NCI-H446 treated with DMSO at 0.1 percent for 48 hours (cell line): ENCODE measurements at places on chromosomes 12 and 14.

DNA sequence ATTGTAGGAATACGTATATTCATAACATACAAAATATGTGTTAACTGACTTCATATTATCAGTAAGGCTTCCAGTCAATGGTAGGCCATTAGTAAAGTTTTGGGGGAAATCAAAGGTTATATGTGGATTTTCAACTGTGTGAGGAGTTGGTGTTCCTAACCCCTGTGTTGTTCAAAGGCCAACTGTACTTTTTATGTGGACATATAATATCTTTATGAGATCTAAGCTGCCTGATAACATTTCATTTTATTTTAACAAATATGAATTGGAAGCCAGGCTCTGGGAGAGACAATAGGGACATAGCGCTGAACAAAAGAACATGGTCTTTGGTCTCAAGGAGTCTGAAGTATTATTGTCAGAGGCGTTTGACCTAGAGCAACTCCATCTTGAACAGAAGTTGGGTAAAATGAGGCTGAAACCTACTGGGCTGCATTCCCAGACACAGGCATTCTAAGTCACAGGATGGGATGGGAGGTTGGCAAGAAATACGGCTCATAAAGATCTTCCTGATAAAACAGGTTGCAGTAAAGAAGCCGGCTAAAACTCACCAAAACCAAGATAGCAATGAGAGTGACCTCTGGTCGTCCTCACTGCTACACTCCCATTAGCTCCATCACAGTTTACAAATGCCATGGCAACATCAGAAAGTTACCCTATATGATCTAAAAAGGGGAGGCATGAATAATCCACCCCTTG, 147.2 kb downstream of the KSR2 start:
- no peak for DNase-seq

DNA sequence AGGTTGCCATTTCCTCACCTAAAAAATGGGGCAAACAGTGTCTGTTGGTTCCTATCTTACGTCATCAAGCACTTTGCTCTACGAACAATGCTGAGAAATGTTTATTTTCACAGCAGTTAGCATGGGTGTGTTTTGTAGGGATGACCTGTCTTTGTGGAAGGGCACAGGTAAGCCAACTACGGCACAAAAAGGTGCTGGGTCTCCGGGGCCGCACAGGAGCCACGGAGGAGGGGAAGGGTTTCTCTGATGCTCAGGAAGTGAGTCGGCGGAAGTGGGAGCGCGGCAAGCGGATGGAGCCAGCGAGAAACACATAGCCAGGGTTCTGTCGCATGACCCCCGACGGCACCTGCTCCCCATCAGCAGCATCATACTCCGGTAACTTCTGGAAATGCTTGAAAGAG, 65.6 kb upstream of the TCL1B start:
- DNase-seq, result no peak

GRCh38 chr12:10986812-10987211, at the start of gene TAS2R50:
TSS of gene TAS2R50 (minus strand) at chr12:10986912. CDS start at chr12:10986860, 52 bp downstream.
- DNase-seq, result no peak

DNA sequence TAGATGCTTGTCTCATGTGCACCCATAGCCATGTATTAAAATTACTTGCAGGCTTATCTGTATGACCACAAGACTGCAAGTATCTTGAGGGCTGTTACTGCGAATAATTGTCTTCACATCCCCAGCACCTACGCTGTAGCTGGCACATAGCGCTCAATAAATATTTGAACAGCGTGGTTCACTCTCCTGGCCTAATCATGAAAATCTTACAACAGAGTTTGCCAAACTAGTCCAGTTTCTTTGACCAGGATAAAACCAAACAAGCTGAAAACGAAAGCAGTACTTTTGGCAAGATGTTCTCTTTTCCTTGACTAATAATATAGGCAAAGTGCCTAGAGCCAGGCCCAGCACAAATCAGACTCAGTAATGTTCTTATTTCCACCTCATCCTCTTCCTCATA, 106.7 kb downstream of the RPS29 start:
- no peak for DNase-seq

GRCh38 chr12:122835750-122836026, 431 bp downstream of the HIP1R start:
- DNase-seq, result no peak

DNA sequence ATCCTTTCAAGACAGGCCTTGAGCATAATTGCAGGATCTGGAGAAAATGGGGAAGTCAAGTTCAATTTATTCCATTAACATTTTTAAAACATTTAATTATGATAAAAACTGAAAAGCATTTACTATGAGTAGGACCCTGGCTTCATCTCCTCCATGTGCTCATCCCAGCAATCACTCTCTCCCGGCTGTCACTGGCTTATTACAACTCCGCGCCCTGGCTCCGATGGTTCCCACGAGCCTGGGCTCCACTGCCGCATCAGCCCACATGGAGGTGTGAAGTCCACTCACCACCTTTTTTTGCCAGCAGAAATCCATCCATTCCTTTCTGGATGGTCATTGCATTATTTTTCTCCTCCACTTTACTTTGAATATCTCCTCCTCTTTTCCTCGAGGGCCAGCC, 194.4 kb downstream of the EMP1 start:
- no peak for DNase-seq

DNA sequence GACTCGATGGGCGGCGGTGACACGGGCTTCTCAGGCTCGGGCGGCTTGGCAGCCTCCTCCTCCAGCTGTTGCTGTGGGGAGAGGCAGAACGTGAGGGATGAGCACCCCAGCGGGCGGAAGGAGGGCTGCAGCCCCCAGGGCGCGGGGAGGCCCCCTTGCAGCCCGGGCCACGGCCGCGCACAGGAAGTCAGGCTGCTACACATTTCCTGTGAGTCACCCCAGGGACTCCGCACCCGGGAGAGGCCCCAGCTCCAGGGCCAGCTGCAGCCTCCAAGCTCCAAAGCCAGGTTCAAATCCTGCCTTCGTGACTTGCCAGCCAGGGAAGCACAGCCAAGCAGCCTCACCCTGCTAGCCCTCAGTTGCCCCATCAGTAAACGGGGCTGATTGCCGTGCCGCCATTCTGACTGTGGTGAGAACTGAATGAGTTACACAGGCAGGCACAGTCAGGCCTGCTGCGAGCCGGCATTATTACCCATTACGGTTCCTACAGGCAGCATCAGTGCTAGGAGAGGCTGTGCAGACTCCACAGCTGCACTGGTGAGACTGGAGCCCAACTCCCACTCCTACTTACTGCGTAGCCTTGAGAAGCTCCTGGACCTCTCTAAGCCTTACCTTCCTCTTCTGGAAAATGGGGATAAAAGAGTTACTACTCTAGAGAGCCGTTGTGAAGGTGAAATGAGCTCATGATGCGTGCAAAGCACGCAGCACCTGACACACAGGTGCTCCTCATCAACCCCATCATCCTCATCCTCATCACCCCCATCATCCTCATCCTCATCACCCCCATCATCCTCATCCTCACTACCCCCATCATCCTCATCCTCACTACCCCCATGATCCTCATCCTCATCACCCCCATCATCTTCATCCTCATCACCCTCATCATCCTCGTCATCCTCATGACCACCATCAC, 100.9 kb downstream of the NCOR2 start:
- no peak for DNase-seq

- DNase-seq, result peak; percentile 3
These were observed 70.0 kb upstream of the VPS33A start for GRCh38 chr12:122336015-122336946.

GRCh38 chr12:110556705-110557104, 26.4 kb downstream of the PPTC7 start:
- no peak for DNase-seq

- DNase-seq, result no peak
These were observed 4.5 kb downstream of the PRPF40B start for GRCh38 chr12:49627752-49628360.

DNA sequence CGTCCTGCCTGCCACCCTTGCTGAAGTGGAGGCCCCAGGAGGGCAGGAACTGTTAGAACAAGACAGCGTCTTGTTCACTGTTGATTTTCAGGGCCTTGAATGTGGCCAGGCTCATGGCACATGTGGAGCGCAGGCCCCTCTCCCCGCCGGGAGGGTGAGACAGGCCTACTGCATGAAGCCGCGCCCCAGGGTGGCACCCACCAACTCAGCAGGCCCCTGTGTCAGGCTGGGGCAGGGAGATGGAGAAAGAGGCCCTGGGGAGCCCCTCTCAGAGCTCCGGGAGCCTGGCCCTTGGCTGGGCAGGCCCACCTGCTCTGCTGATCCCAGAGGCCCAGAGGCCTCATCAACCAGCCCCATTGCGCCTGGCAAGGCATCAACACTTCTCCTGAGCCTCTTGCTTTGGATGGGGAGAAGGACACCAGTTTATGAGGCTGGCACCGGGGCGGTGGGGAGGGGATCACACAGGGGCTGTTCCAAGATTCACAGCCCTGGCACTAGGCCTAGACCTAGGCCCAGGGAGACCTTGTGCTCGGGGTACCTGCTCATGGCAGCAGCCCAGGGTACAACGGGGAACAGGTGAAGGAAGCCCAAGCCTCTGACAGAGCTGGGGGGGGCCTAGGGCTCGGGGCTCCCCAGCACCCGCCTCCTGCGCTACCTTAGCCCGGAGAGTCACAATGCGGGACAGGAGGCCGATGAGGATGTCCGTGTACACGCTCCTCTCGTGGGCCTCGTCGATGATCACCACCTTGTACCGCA, 18.1 kb downstream of the DHX37 start:
- DNase-seq, result no peak

DNA sequence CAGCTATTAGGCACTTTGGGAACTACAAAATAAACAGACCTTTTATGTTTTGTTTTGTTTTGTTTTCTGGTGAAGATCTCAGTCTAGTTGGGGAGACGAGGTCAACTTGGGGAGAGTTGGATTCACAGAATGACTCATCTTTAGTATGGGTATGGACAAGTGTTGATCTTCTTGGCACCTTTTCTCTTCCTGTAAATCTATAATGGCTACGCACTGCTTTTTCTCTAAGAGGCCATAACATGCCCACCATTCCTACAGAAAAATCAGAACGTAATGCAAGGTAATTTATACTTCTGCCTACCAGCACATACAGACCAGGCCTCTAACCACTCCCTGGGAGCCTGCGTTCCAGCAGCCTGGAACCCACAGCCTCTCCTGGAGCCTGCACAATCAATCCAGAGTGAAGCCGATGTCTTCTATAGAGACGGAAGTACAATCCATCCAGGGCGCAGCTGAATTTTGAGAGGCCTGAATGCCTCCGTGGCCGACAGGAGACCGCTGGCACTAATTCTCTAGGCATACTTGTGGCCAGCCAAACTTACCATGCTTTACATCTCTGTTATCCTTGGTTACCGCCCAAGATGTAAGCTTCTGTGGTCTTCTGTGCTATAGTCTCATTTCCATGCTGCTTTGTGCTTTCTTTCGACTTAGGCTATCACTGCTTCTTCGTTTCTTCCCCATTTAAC, 717 bp downstream of the PPHLN1 start:
- DNase-seq, result no peak

- DNase-seq, result no peak
These were observed 33.8 kb downstream of the KCNK10 start for GRCh38 chr14:88289234-88289633.

GRCh38 chr12:29921307-29921706, 137.6 kb upstream of the TMTC1 start:
- no peak for DNase-seq

- DNase-seq, result no peak
These were observed 373.2 kb downstream of the ATP23 start for GRCh38 chr12:58314610-58315009.

DNA sequence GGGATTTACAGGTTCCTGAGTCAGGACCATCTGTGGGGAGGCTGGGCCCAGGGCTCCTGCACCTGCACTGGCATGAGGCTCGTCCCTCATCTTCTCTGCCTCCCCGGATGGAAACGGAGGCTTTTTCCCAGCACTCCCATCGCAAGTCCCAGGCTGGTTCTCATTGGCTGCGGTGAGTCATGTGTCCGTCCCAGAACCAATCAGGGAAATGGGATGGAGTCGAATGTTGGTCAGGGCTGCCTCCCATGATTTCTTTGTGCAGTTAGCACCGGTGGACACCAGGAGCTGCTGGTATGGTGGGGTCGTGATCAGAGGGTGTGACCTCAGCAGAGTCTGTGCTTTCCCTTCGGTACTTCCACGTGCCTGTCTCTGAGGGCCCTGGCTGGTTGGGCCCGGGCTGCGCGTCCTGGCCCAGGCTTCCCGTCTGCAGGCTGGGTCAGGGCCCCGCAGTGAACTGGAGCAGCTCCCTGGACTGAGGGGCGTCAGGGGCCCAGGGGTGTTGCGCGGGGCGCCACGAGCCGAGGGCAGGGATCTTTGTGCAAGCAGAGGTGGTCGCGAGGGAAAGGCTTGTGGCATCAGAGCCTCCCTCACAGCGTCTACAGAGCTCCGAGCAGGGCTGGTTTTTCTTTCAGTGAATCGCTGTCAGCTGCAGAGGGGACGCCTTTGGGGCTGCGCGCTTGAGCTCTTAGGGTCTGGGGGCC, 168.1 kb downstream of the ADGRD1 start:
- DNase-seq, result no peak

DNA sequence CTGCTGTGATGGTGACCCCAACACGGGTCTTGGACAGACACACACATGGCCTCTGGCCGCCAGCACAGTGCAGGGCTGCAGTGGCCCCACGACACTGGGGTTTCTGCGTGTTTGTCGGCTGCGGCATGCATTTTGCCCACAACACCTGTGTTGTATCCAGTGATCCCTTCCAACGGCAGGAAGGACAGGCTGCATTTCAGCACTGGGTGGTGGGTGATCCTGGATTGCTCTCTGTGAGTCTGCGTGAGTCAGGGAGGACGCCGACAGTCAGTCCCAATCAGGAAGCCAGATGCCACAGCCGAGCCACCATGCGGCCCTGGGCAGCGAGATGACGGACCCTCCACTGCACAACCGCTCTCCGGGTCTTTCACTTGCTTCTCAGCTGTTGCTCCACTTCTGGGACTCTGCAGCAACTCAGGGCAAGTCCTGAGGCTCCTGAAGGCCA, 20.6 kb downstream of the LRTM2 start:
- no peak for DNase-seq

GRCh38 chr12:26817183-26817591, 15.8 kb downstream of the ITPR2 start:
- no peak for DNase-seq

- DNase-seq, result peak; percentile 69
These were observed 148.3 kb downstream of the CRADD start for GRCh38 chr12:93825501-93825888.

DNA sequence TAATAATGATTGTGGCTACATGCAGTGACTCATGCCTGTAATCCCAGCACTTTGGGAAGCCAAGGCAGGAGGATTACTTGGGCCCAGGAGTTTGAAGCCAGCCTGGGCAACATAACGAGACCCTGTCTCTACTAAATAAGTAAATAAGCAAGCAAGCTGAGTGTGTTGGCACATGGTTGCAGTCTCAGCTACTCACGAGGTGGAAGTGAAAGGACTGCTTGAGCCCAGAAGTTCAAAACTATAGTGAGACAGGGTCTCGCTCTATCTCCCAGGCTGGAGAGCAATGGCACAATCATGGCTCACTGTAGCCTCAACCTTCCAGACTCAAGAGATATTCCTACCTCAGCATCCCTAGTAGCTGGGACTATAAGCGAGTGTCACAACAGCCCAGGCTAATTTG, 64.7 kb downstream of the RPS6KA5 start:
- no peak for DNase-seq

- no peak for DNase-seq
These were observed 6.6 kb downstream of the TAPBPL start for GRCh38 chr12:6458281-6459003.

- DNase-seq, result no peak
These were observed 184.7 kb downstream of the TBX5 start for GRCh38 chr12:114221136-114221833.

GRCh38 chr14:93245764-93246420, 38.8 kb downstream of the UBR7 start:
- no peak for DNase-seq

GRCh38 chr12:113305281-113305856, 29.5 kb downstream of the SLC8B1 start:
- peak; percentile 98 for DNase-seq
